ENCODE measurements at places on chromosomes 1 and 21.

GRCh38 chr1:221494670-221495069 is 247.2 kb downstream of the DUSP10 start:
- DNase-seq: no peak

GRCh38 chr1:46302641-46303037 is 777 bp downstream of the LRRC41 start:
- no peak for DNase-seq

- no peak for DNase-seq
These were observed 71.3 kb downstream of the RPE65 start for GRCh38 chr1:68378296-68379084.

- no peak for DNase-seq
These were observed 23.9 kb downstream of the S1PR1 start for GRCh38 chr1:101260556-101261350.

- DNase-seq: peak; percentile 16
These were observed 55.1 kb downstream of the PCBP3 start for GRCh38 chr21:45698493-45699184.

- no peak for DNase-seq
These were observed 117.6 kb downstream of the CASZ1 start for GRCh38 chr1:10678852-10679251.

DNA sequence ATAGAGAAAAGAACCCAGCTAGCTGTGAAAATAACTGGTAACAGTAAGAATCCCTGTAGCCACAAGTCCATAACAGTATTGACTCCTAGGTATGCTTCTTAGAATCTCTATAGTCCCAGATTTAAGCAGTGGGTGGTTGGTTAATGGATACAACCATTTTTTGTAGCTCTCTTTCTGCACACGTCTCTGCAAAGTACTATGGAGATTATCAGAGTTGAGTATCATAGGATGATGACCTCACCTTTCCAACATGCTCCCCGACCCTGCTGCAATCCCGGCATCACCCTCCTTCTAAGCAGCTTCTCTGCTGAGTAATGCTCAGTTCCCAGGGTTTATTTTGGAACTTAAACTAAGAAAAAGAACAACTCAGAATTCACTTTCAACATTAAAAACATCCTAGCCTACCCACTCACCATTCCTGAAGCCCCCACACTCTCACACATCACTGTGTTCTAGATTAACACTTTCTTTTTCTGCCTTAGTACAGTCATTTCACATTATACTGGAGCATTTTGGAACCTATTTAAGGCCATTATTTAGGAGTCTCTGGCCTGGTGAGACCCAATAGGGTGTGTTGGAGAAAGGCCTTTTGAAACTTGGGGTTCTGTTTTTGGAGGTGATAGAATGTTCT is 2.7 kb downstream of the MLLT11 start:
- DNase-seq: no peak

GRCh38 chr1:221878134-221878533 is 136.2 kb upstream of the DUSP10 start:
- no peak for DNase-seq

DNA sequence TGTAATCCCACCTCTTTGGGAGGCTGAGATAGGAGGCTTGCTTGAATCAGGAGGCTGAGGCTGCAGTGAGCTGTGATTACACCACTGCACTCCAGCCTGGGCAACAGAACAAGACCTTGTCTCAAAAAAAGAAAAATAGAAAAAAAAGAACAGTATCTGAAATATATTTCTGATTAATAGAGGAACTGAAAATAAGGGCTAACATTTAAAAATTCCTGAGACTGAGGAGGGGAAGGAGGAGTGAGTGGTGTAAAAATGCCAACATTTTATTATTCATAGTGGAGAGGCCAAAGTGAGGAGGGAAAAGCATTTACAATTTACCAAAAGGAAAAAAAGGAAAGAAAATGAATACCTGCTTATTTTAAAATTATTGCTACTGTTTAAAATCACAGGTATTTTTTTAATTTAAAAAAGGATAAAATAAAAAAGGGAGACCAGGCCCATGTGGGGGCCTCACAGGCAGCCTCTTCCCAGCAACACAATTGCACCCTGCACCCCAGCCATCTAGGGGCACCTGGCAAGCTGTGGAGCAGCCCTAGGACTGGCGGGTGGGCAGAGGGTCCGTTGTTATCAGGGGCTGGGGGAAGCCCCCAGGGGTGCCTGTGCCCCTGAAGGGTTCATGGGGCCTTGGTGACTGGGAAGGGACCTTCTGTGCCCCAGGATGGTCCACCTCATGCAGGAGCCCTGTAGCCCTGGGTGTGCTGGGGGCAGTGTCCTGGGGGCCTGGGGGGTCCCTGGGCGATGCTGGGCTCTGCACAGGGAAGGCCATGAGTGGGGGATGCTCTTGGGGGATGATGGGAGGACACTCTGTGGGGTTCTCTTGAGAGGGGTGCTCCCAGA is 34.8 kb upstream of the ADARB1 start:
- DNase-seq: no peak

GRCh38 chr1:169601096-169601881 is 15.0 kb upstream of the F5 start:
- DNase-seq: peak; percentile 6

DNA sequence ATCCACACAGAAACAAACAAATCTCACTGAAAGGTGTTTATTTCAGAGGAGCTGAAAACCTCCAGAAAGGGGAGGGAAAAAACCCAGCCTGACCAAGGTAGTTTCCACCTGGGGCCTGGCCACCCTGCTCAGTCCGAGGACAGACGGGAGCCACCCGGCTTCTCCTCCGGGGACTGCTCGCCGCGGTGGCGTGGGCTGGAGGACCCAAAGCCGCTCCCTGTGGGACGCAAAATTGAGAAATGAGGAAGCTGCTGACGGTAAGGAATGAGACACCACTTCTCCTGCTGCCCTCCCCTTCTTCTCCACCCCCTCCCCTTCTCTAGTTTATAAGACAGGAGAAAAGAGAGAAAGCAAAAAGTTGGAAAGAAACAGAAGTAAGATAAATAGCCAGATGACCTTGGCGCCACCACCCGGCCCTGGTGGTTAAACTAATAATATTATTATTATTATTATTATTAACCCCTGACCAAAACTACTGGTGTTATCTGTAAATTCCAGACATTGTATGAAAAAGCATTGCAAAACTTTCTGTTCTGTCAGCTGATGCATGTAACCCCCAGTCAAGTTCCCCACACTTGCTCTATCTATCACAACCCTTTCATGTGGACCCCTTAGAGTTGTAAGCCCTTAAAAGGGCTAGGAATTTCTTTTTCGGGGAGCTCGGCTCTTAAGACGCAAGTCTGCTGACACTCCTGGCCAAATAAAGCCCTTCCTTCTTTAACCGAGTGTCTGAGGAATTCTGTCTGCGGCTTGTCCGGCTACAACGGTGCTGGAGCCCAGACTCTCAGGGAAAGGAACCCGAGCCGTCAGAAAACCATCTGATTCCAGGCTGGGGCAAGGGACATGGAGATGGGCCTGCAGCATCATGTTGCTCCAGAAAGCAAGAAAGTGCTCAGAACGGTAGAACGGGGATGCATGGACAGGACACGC is 12.5 kb downstream of the ITGB2 start:
- DNase-seq: no peak

- DNase-seq: no peak
These were observed 213.2 kb downstream of the TNR start for GRCh38 chr1:175530183-175530582.

GRCh38 chr1:232291261-232291660 is 338.7 kb downstream of the SIPA1L2 start:
- DNase-seq: no peak

- DNase-seq: no peak
These were observed 126.3 kb upstream of the JUN start for GRCh38 chr1:58909914-58910681.

GRCh38 chr1:146021622-146022402 is at the start of gene HJV:
TSS of gene HJV (minus strand) at chr1:146021735. CDS start at chr1:146020231, 1,504 bp downstream.
- no peak for DNase-seq

DNA sequence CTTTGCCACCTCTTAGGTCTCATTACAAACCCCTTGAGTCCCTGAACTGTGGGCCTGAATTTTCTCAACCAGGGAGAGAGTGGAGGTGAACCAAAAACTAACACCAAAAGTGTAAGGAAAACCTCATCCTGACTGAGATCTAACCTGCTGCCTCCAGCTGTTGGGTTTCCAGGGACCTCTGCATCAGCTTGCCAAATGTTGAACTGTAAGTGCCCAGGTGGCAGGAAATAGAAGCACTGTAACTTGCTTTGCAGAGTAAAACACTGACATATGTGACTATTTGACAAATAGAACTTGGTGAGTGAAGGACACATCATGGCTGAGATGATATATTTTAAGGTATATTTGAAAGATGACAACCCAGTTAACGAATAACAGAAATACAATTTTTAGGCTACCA is 48.4 kb upstream of the NR5A2 start:
- peak; percentile 12 for DNase-seq

DNA sequence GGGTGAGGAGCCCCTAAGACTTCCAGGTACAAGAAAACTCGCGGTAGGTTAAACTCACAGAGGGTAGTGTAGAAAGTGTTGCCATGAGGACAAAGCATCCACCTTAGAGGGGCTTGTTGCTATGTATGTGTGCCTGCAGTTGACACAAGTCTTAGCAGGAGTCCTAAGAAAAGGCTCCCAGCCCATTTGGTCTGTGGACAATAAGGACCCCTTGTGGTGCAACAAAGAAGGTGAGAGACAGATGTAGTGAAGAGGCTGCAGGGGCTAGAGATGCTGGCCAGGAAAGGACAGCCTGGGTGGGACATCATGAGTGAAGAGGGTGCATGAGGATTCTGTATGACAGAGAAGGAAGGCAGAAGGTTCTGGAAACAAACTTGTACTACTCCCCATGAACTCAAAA is 36.3 kb upstream of the IL10 start:
- no peak for DNase-seq

DNA sequence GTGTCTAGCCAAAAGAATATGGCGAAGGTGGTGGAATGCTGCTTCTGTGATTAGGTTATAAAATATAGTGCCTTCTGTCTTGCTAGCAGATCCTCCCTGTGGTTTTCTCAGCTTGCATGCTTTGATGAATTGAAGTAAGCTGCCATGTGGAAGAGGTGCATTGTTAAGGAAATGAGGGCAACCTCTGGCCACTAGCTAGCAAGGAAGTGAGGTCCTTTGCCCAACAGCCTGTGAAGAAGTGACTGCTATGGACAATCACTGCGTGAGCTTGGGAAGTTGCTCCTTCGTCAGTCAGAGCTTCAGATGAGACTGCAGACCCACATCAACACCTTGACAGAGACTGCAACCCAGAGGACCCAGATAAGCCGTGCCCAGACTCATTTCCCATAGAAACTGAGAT is 109.4 kb downstream of the GIPC2 start:
- no peak for DNase-seq

DNA sequence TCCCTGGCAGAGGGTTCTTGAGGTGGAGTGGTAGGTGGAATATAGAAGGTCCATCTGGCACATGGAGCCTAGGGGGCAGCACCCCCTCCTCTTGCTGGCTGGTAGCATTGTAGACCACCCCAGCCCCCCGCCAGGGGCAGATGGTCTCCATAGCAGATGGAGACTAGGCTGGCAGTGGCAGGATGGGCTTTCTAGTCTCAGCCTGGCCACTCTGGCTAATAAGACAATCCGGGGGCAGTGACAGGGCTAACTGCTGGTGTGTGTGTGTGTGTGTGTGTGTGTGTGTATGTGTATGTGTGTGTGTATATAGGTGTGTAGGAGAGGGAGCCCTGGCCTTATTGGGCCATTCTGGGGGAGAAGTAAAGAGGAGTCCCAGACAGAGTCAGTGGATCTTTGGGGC is 16.1 kb downstream of the UTP11 start:
- DNase-seq: no peak

DNA sequence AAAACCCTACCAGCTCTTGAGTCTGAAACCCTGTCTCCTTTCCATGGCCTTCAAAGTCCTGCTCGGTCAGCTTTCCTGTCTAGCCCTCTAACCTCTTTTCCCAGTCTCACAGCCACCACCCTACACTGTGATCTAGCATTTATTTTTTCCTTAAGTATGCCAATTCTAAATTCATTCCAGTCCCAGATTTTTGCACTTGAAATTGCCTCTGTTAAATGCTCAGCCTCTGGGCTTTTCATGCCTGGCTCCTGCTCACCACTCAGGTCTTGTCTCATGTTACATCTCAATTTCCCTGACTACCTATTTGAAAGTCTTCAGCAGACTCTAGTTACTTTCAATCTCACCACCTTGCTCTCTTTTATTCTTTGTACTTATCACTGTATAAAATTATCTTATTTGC is 176.2 kb downstream of the ADGRL4 start:
- DNase-seq: no peak

GRCh38 chr1:67754526-67754920 is 69.5 kb downstream of the GADD45A start:
- DNase-seq: no peak

DNA sequence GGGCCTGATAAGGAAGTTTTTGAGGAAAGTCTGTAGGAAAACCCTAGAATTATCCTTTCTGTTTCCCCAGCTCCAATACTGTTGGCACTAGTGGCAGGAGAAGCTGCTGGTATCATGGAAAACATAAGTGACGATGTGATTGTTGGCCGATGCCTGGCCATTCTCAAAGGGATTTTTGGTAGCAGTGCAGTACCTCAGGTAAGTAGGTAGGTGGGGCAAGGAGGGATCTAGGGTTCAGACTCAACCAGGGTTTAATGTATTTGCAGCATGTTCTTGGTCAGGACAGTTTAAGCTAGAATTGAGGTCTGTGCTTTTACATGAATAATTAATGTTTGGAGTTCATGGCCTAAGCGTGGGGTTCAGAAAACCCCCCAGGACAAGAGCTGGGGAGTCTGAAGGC is 62.1 kb downstream of the KDM1A start:
- no peak for DNase-seq

DNA sequence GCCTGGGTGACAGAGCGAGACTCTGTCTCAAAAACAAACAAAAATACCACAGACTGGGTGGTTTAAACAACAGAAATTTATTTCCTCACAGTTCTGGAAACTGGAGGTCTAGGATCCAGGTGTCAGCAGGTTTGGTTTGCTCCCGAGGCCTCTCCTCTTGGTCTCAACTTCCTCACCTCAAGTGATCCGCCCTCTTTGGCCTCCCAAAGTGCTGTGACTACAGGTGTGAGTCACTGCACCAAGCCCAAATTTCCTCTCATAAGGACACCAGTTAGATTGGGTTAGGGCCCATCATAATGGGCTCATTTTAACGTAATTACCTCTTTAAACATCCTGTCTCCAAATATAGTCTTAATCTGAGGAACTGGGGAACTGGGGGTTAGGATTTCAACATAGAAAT is 35.5 kb downstream of the MFSD2A start:
- DNase-seq: no peak

DNA sequence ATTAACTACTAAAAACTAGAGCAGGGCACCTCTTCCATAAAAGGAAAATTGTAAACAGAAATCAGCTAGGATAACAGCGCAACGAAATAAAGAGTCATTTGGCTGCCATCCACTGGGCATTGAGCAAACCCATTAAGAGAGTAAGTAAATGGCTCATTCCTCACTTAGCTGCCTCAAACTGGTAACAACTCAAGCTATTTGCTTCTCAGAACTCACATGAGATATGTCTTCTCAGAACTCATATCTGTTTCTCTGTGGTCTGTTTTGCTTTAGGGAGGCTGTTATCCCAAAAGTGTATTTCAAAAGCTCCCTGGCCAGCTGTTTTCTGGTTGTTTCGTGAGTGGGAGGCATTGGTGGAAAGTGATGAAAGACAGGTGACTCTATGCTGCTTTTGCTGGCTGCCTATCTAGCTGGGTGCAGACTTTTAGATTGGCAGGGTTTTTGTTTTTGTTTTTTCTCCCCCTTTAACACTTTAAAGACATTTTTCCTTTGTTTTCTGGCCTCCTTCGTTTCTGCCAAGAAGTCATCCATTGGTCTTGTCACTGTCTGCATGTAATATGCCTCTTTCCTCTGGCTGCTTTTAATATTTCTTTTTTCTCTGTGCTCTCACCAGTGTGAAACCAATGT is 269.2 kb upstream of the RGS18 start:
- peak; percentile 29 for DNase-seq

GRCh38 chr1:245823408-245824147 is 668.8 kb downstream of the KIF26B start:
- no peak for DNase-seq

GRCh38 chr1:226097866-226098625 is 35.5 kb downstream of the H3-3A start:
- no peak for DNase-seq

Measured in NCI-H1417 (cell line).